ENCODE measurements at places on chromosomes 5 and 9.

DNA sequence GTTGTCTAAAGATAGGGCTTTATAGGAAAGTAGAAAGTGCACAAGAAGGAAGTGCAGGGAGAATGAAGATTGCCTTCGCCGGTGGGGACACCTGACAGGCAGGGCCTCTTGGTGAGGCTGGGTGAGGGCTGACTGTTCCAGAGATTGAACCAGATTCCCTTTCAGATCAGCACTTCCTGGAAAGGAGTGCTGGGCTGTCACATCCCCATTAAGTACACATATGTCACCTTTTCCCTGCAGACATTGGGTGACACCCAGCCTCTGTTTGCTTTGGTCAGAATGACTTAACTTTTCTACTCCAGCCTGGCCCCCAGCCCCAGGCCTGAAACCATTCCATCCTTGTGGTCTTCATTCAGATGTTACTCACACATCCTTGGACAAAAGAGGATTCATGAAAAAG, 7.4 kb upstream of the SHROOM1 start:
- DNase-seq, result no peak

- no peak for DNase-seq
These were observed 286.3 kb upstream of the EFNA5 start for GRCh38 chr5:107957051-107957450.

DNA sequence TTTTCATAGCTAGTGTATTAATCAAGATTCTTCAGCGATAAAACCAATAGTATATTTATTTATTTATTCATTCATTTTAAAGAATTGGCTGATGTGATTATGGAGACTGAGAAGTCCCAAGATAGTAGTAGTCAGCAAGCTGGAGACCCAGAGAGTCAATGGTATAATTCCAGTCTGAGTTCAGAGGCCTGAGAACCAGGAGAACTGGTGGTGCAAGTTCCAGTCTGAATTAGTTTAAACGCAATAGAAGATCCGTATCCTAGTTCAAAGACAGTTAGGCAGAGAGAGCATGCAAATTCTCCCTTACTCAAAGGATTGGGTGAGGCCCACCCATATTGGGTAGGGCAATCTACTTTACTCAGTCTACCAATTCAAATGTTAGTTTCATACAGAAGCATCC, 364.2 kb upstream of the RPS23 start:
- DNase-seq, result no peak

GRCh38 chr9:127575875-127576778, 36.0 kb upstream of the STXBP1 start:
- DNase-seq, result no peak

Data from NCI-H345 (cell line).